ENCODE measurements at places on chromosomes 11 and 22.
A peak's percentile ranks its signal among the peaks of the same experiment; 100 is the strongest.

- H3K27me3 ChIP-seq = no peaks in the 10 kb centered on the region
- no peak overlapping the region for H3K27ac ChIP-seq
- DNase-seq = no peak
- H3K36me3 ChIP-seq = peaks cover 7% of the 10 kb centered on the region
- peaks cover 14% of the 10 kb centered on the region for H3K4me1 ChIP-seq
Observed at GRCh38 chr22:46241396-46242007, 8.6 kb downstream of the CDPF1 start.

DNA sequence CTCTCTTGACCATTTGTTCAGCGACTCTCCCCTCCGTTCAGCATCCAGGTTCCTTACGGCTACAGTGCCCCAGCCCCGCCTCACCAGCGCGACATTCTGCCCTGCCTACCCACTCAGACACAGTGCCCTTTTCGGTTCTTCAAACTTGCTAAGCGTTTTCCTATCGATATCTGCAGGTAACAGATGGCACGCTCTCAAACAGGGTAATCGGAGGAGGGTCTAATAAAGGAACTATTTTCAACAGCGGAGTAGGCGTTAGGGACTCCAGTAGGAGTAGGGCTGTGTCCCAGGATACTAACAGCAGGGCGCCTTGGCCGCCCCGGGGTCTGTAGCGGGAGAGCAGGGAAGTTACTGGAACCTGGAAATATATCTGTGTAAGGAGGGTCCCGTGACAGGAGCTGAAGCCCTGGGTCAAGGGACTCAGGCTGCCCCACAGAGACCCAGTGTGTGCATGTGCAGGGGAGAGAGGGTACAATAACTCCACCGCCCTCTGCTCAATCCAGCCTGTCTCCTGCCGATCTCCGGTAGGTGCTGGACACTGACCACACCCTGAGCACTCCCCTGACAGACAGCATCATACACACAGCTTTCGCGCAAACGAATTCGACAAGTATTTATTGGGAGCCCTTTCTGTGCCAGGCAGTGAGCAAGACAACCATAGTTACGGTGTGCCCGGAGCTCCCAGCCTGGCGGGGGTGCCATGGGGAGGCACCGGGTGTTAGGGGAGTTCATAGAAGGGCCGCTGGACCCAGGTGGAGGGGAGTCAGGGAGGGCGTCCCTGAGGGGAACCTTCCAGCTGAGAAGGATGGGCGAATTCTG, 2.1 kb downstream of the KLHL35 start:
- no peak for DNase-seq
- peaks cover 9% of the 10 kb centered on the region for H3K36me3 ChIP-seq
- peaks cover 55% of the 10 kb centered on the region for H3K27me3 ChIP-seq
- H3K4me1 ChIP-seq = peaks cover 27% of the 10 kb centered on the region
- H3K27ac ChIP-seq = peak overlapping the region; percentile 82
- peak overlapping the region; percentile 83 for H3K4me3 ChIP-seq

DNA sequence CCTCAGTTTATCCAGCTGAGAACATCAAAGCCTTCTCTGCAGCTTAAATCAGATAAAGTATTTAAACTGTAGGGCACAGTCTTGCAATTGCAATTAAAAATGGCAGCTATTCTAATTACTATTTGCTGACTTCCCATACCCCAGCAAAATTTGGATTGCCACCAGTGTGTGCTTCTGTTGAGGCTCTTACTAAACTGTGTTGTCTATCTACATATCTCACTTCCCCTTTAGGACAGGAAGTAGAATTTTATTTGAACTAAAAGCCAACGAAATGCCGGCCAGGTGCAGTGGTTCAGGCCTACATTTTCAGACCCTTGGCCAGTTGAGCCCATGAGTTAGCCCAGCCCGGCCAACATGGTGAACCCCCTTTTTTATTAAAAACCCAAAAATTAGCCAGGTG, 7.1 kb downstream of the SAA4 start:
- no peak overlapping the region for H3K4me3 ChIP-seq
- H3K27ac ChIP-seq = no peak overlapping the region
- H3K27me3 ChIP-seq = peaks cover 17% of the 10 kb centered on the region
- no peaks in the 10 kb centered on the region for H3K36me3 ChIP-seq
- DNase-seq = no peak

- no peak for DNase-seq
- no peak overlapping the region for H3K27ac ChIP-seq
- H3K4me1 ChIP-seq = no peaks in the 10 kb centered on the region
- H3K27me3 ChIP-seq = no peaks in the 10 kb centered on the region
Observed at GRCh38 chr11:11477695-11478420, 124.8 kb upstream of the CSNK2A3 start.

DNA sequence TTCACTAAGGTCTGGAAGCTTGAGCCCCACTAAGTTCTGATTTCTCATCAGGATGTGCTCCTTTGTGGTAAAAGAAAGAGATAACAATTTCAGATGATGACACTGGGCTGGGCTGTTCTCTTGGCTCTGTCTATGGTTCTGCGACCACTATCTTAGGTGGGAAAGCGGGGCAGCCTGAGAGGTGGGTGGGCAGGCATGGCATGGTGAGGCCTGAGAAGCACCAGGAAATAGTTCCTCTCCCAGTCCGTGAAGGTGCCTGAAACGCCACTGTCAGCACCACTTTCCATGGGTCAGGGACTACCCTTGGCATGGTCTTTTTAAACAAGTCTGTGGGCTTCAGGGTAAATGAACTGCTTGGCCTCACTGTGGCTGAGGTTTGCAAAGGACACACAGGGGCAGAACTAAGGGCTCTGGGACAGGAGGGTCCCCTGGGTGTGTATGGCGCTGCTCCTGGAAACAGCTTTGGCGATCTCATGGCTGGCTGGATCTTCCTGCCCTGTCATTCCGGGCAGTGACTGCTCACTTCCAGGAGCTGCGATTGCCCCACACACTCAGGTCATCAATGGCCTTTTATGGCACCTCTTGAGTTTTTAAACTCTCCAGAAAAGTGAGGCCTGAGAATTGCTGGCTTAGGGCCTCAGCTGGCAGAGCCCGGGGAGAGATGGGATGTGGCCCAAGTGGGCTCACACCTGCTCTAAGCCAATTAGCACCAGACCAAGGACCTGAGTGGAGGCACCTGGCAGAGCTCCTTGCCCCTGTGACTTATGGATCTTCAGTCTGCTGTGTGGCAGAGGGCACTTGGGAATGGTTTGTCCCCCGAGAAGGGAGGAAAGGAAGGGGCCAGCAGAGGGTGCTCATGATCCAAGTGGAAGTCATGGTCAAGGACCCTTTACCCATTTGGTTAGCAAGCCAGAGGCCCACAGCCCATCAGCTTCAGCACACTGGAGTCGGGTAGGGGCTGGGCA, 55.6 kb upstream of the LYVE1 start:
- peak overlapping the region; percentile 85 for H3K27ac ChIP-seq
- H3K4me1 ChIP-seq = peaks cover 17% of the 10 kb centered on the region
- DNase-seq = no peak
- no peaks in the 10 kb centered on the region for H3K36me3 ChIP-seq

GRCh38 chr11:66279092-66279734, 1.2 kb downstream of the CNIH2 start:
- peak overlapping the region; percentile 61 for H3K27ac ChIP-seq
- no peak for DNase-seq
- H3K4me1 ChIP-seq = peaks cover 9% of the 10 kb centered on the region
- H3K27me3 ChIP-seq = peaks cover 10% of the 10 kb centered on the region
- peak overlapping the region; percentile 56 for H3K4me3 ChIP-seq

Data from T-helper 2 cell treated with Interferon-gamma antibody and Interleukin-4, amounts not matched to agents 5 μg/mL and 100 μg/mL, for 36 hours (primary cell).